ENCODE measurements at places on chromosomes 11 and 22. TPM values are rescaled to one million over a fixed set of nuclear protein-coding genes. Genes with fewer than 3 reads are reported as not detected.

DNA sequence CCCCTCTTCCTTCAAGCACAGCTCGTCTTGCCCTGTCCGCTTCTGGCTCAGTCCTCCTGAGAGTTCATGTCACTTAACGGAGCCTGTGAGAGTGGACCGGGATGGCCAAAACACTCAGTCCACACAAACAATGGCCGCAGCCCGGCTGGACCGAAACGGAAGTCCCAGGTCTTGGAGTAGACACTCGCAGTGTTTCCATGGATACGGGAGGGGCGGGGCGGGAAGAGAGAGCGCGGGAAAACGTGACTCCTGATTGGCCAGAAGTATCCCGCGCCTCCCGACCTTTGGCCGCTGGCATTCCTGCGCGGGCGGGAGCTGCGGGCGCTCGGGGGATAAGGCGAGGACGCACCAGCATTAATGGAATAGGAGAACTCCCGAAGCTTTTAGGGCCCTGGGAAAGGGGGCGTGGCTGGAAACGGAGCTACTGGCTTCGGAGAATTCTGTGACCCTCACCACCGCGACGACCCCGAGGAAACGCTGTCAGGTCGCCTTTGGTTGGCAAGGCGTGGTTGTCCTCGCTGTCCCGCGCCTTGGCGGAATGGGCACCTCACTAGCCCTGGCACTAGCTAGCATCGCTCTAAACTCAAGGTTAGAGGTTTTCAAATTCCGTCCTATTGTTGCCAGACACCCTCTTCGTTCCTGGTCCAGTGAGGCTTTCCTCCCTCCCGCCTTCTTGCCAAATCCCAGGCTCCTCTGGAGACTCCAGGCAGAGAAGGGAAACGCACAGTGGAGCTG lies at the start of the genes NLRP14 and ZNF214:
Gene NLRP14, plus strand, starts transcription at position 297 of the 735 bp plus-strand sequence. CDS start 18,108 bp downstream, outside the sequence.
Gene ZNF214, minus strand, starts transcription at position 164 of the 735 bp plus-strand sequence. CDS start 17,511 bp downstream, outside the sequence.
- DNase-seq, result peak; percentile 61

GRCh38 chr11:108135845-108136544 lies 14.6 kb downstream of the ACAT1 start:
- DNase-seq, result no peak

GRCh38 chr11:135008001-135008405 lies 596.0 kb upstream of the B3GAT1 start:
- peak; percentile 31 for DNase-seq

OR4P4 gene
- not detected for polyA plus RNA-seq

PATE4 gene
- not detected for polyA plus RNA-seq
